ENCODE measurements at places on chromosomes 11 and 22.

DNA sequence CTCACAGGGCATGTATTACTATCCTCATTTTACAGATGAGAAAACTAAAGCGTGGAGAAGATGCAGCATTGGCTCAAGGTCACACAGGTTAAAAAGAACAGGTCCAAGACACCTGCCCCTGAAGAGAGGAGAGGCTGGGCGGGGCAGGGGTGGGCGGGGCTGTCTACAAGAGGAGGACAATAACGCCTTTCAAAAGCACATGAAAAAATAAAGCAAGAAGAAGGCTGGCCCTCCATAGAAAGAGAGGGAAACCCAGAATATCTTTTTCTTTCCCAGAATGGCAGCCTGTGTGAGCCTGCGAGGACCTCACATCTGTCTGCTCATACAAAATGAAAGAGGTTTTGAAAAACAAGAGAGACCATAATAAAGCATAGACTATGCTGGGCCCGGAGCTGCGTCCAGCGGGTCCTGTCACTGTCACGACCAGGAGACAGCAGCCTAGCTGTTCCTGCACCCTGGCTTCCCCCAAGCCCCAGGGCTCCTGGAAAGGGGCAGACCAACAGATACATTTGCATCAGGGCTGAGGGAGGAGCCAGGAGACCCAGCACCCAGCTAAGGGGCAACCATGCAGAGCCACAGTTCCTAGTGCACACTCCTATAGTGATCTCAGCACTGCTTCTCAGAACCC lies 61.6 kb downstream of the DSCAML1 start:
- no peak for ATAC-seq

DNA sequence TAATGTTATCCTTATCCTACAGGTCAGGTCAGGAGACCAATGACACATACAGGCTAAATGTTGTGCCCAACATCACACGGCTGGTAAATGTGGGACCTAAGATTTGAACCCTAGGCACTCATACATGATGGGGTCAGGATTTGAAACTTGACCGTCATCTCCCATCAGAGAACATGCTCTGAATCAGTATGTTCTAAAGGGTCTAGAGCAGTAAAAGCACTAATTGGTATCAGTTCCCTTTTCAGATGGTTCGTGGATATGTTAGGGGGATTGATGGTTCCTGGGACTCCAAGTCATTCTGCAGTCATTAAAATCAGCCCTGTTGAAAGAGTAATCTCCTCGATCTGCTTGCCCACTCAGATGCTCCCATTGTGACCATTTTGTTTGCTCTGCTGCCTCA lies 65.5 kb downstream of the BMAL1 start:
- peak; percentile 75 for ATAC-seq

DNA sequence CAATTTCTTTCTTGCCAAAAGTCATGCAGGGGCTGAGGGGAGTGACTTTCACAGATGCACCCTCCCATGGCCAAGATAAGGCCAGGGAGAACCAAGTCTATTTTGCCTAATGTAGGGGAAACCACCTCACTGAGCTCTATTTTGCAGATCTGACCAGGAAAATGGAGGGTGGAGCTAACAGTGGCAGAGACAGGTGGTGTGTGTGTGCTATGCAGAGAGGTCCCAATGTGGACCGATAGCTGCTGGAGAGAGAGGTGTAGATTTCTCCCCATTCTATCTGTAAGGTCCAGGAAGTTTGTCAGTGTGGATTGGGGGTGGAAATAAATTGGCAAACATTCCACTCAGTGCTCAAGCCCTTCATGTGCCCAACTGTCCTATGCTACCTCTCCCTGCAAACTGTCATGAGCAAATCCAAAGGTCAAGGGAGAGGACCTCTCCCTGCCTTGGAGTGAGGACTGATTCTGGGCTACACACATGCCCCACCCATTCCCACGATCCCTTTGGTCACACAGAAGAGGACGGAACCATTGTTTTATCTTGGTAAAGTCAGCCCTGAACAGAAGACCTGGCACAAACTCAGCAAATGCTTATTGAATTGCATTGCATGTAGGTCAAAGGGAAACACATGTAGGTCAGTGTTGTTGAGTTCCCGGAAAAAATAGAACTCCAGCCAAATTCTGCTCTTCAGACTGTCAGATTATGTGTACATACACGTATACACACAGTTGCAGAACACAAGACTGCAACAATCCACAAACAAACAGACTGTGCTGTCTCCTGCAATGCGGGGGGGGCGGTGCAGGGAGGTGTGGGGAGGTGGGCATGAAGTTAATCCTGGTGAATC lies 65.9 kb downstream of the C11orf58 start:
- no peak for ATAC-seq

DNA sequence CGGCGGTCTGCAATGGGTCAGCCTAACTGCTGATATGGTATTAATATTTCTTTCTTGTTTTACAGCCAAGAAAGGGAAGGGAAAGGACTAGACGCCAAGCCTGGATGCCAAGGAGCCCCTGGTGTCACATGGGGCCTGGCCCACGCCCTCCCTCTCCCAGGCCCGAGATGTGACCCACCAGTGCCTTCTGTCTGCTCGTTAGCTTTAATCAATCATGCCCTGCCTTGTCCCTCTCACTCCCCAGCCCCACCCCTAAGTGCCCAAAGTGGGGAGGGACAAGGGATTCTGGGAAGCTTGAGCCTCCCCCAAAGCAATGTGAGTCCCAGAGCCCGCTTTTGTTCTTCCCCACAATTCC lies 1.9 kb downstream of the MDK start:
- ATAC-seq: no peak

DNA sequence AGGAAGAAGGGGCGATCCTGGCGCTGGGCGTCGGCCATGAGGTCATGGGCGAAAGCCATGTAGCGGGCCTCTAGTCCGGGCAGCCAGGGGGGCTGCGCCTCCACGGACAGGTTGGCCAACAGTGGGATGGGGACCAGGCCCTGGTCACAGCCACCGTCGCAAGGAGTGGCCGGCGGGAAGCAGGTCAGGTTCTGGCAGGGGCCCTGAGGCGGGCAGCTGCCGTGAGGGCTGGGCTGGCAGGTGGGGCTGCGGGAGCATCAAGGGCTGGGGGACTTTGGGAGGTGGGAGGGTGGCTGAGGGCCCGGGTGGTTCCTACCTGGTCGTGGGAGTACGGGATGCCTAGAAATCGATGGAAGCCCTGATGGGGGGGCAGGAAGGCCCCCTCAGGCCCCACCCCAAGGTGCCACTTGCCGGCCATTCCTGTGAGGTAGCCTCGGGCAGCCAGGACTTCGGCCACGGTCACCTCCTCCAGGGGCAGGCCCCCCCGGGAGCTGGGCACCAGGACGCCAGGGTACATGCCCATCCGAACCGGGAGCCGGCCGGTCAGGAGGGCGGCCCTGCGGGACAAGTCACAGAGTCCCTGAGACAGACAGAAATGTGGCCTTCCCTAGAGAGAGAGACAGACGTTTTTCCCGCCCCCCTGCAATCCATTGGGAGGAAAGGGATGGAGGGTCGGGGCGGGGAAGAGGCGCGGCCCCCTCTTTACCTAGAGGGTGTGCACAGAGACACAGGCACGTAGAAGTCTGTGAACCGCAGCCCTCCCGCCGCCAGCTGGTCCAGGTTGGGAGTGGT lies 906 bp downstream of the ARSA start:
- peak; percentile 13 for ATAC-seq

DNA sequence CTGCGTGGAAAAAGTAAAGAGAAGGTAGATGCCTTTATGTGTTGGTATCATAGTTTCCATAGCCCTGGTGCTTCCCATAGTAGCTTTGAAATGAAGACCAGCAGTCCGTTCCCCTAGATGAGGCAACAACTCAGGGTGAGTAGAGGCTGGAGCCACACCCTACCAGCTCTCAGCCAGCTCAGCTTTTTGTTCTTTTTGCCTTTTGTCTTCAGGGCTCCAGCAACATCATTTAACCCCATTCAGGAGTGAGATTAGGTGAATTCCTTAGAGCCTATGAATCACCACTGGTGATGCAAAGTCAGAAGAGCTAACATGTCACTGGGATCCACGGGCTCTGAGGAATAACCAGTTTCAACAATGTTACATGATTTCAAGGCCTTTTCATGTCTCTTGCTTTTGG lies 14.0 kb upstream of the SESN3 start:
- ATAC-seq: no peak

DNA sequence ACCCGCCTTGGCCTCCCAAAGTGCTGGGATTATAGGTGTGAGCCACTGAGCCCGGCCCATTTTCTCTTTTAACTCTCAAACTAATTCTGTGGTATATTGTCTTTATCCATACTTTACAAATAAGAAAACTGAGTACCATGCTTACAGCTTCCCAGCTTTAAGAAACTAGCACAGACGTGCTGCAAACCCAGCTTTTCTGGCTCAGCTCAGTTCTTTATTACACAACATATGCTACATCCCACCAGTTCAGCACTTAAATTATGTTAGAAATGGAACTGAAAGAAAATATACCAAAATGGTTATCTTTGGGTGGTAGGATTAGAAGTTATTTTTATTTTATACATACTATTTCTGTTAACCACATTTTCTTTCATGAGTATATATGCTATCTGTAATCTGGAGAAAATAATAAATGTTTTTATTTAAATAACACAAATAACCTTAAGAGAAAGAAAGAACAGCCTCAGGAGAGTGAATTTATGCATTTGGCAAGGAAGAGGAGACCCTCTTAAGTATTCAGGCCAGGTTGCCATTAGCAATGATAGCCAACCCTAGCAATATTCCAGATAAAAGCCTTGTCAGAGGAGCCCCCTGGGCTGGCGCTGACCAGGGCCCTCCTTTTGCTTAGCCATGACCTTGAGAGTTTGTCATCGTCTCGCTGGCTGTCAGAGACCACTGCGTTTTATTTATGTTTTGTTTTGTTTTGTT lies 33.8 kb downstream of the SLN start:
- no peak for ATAC-seq

DNA sequence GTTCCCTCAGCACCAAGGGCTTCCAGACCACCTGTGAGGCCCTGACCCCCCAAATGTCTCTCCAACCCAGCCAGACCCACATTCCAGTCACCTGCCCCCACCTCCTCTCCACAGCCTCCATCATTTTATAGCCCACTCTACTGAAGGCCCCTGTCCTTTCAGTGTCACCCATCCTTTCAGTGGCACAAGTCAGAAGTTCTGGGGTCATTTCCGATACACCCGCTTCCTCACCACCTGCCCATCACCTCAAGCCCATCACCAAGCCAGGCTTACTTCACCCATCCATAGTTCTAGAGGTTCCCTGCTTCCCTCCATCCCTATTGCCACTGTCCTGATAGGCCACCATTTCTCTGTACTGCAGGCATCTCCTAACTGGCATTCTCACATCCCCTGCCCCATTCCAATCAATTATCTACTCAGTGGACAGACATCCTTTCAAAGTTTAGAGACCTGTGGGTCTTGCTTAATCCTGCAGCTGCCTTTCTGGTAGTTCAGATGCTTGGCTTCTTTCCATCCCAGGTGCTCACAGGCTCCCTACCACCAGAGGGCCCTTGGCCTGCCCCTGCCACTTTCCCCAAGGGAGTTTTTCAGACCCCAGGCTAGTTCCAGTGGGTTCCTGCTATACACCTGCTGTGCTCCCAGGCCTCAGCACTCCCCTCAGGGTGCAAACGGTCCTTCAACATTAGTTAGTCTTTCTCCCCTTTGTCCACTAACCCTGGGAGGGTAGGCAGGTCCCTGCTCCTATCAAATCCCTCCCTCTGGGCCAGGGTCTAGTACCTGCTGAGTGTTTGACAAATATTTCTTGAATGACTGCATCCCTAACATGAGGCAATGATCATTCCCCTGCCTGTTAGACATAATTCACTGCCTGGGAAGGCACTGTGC lies 7.6 kb downstream of the KCNQ1OT1 start:
- ATAC-seq: no peak

DNA sequence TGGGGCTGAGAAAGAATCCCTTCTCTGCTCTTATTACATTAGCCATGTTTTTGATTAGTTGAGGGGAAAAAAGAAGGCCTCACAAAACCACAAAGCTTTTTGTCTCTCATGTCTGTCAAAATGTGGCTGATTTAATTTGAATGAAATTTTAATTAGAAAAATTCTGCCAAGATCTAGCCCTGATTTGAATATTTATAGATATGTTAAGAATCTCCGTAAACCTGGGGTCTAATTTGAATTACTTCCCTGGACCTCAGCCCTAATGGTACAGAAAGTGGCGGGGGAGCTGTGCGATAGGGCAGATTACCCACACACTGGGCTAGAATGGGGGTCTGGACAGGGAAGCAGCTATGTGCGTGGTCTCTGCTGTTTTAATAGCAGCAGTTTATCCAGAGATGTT lies 141.3 kb upstream of the TTC12 start:
- no peak for ATAC-seq

- ATAC-seq: no peak
Measured at GRCh38 chr11:19088791-19089190, 28.2 kb upstream of the ZDHHC13 start.

- ATAC-seq: no peak
Measured at GRCh38 chr11:82987997-82988396, 83.7 kb downstream of the RAB30 start.

DNA sequence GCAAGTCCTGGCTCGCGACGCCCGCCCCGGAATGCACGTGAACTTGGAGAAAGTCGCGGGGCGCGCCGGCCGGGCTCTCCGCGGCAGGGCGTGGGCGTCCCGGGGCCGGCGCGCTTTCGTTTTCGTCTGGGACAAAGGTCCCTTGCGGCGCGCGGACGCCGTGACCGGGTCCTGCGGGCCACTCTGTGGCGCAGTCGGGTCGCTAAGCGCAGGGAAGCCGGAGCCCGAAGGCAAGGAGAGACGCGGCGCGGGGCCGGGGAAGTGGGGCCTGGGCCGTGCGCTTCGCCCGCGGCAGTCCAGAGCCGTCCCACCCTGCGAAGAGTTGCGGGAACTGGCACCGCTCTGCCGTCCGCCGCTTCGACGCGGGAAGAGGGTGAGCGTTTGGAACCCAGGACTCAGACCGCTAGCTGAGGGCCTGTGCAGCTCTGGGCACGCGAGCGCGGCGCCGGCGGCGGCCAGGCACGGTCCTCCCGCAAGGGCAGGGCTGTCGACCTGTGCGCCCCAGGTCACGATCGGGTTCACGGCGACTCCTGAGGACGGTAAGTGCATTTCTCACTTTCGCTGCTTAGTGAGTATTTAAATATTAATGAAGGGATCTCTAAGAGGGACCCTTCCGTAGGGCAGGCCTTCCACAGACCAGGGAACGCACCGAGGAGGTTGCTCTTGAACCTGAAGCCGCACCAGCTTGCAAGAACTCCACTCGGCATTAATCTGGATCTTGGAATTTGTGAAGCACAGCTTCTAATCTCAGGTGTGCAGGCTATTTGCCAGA lies 78.0 kb upstream of the PPARA start:
- ATAC-seq: peak; percentile 25

DNA sequence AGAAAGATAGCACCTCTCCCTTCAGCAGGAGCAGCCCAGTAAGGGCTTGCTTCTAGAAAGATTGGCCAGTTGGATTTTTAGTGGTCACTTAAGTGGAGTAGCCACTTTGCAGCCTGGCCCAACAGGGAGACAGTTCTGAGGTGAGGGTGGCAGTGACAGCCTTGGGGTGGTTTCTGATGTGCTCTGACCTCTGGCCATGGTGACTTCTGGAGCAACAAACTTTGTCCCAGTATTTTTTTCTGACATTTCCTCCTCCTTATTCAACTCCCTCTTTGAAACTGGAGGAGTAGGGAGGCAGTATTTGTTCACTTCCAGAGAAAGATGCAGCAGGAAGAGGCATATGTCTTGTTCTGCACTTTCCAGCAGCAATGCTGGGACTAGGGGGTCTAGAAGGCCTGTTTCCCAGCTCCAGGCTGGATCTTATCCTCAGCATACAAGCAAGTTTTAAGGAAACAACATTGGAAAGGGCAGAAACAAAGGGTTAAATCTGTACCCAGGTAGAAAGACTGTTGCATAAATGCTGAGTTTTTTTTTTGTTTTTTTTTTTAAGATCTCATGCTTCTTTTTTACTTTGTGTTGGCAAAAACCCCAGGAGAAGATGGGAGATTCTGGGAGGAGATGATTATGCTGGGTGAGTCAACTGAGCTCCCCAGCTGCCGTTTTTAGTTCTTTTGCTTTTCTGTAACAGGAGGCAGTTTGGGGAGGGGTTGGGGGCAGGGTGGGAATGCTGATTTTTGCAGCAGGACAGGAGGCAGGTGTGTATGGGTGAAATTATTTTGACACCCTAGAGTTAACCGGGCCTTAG lies 37.2 kb downstream of the RCOR2 start:
- ATAC-seq: no peak

All from stimulated activated memory B cell treated with anti-CD40 and anti-IgM and Interleukin-4, amounts not matched to agents 10 μg/mL and 1 μg/mL and 100 μg/mL, for 72 hours (primary cell).